ENCODE measurements at places on chromosomes 5 and 9.

DNA sequence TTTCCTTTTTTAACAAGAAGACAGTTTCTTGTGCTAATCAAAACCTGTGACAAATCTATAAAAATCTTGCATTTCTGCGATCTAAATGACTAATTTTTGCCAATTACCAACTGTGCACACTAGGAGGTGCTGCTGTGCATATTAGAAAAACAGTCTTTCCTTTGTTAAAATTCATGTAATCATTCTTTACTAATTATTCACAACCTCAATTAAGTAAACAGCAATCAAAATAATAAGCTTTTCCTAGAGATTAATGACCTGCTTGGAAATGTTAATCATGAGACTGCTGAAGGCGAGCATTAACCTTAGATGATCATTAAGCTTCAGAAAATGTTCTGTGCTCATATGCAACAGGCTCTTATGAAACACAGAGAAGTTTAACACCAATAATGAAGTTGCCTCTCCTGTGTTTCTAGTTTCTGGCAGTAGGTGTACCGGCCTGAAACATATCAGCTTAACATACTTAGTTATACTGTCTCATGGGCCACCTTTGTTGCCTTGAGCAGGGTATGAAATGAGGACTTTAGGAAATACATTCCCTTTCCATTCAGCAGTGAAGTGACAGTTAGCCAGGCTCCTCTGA lies 17.7 kb downstream of the RFESD start:
- DNase-seq = peak; percentile 83

DNA sequence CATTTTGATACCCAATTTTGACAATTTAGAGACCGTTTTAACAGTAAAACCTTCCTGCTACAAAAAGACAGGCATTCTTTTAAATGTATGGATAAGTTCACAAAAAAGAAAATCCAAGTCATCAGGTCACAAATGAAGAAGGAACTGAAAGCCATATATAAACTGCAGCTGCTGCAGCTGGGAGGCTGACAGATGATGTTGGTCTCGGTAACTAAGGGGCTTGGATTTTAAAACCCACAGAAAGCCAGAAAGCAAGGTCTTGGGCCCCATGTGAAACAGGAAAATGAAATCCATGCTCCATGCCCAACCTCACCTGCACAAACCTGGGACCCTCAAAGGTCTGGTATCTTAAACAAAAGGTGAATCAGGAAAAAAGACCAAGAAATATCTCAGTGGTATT lies 15.7 kb upstream of the C5orf34 start:
- no peak for DNase-seq

DNA sequence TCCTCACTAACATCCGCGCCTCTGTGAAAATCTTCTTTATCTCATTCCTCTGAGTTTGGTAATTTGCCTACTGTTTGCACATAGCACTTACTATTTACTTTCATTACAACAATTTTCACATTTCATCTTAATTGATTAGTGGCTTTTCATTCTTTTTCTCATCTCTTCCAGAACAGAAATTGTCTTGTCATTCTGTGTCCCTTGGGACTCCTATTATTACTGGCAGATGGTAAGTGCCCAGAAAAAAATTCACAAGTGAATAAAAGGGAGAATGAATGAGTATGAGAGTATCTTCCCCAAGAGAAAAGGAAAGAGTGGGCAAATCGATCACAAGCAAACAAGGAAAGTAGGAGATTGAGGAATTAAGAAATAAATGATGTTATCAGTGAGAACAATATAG lies 876.1 kb downstream of the TLE4 start:
- no peak for DNase-seq

GRCh38 chr5:78653681-78654366 lies 5.3 kb upstream of the LHFPL2 start:
- no peak for DNase-seq

GRCh38 chr9:78479441-78479840 lies 182.5 kb downstream of the PSAT1 start:
- peak; percentile 60 for DNase-seq

GRCh38 chr9:68852941-68853340 lies 147.9 kb downstream of the PIP5K1B start:
- DNase-seq = no peak

- DNase-seq = no peak
Measured at GRCh38 chr5:107517185-107518033, 153.3 kb downstream of the EFNA5 start.

DNA sequence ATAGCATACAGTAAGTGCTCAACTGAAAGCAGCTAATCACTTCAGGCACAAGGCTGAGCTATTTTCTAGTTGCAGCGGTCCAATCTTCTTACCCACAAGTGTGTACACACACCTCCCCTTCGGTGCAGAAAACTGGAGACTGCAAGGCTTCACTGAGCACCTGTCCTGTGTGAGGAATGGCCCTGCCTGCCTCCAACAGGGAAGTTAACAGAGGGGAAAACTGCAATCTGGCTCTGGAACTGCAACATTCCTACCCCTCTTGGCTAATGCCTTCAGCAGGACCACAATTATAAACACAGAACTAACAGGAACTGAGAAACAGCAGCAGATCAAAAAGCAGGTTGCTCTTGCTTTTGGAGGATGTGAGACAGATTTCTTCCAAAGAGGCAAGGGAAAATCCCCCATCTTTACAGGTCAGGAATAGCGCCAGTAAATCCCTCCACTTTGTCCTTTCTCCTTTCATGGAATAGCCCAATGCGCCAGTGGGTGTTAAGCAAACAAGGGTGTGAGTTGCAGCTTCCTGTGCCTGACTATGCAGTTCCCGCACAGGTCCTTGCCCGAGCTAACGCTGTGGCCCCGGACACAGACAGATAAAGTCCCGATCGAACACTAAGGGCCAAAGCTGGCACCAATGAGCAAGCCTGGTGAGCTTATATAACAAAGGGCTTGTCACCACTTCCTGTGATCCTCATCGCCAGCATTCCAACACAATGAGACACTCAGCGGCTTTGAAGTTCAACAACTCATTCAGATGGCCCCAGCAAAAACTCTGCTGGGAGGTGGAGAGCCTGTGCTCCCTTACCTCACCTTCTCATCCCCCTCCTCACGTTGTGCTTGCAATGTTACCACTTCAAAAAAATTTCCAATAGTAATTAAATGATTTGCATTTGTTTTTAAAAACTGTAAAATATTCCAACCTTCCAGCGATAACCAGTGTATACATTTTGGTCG lies 21.5 kb downstream of the SHB start:
- peak; percentile 89 for DNase-seq

DNA sequence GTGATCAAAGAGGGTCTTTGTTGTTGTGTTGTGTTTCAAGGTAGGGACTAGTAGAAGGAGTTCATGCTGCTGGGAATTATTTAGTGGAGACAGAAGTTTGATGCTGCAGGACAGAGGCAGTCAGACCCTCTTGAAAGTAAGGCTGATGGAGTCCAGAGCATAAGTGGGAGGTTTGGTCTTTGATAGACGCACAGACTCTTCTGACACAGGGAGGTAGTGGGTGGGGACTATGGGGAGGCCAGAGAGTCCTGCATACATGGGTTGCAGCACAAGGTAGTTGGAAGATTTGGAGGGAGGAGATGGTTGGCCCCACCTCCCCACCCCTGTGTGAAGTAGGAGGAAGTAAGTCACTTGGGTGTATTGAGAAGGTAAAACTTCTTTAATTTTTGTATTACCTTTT lies 2.4 kb upstream of the CCDC112 start:
- no peak for DNase-seq

DNA sequence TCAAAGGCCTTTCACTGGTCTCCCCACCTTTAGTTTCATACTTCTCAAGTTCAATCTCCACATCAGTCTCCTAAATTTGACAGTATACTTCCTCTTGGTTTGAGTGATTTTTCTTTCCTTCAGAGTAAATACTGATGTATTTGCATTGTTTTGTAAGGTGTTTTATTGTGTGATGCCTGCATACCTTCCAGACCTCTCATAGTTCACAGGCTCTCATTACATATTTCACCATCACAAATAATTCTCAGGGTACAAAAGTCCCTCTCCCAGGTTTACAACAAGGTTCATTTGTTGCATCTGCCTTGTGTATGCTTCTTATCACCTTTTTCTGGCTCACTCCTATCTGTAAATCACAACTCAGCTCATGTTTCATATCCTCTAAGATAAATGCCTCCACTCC lies 22.2 kb upstream of the TUSC1 start:
- DNase-seq = no peak

- no peak for DNase-seq
Measured at GRCh38 chr9:6598249-6598725, 47.2 kb downstream of the GLDC start.

DNA sequence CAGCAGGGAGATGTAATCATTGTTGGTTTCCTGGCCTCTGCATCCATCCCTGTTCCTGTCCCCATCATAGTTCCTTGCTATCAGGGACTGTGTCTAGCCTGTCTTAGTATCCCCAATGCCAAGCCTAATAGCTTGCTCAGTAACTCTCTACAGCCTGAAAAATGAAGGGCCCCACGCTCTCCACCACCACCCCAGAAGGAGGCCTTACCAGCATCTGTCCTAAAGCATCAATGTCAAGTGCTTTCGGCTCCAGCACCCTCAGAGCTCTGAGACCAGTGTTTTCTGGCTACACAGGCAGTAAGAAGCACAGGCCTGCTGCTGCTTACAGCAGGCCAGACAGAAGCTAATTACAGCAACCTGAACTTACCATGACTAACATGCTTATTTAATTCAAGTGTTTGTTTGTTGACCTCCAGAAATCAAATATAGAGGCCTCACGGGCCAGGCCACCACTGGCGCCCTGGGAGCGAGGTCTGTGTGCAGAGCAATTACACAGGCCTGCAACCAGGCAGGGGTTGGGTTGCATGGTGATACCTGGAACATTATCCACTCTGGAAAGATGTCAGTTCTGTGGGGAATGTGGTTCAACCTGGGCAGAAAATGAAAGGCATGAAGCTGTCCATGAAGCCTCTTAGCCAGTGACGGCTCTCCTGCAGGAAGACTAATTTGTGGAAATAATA lies 124.3 kb downstream of the SLC1A3 start:
- no peak for DNase-seq

GRCh38 chr5:76990899-76991459 lies 38.1 kb downstream of the CRHBP start:
- peak; percentile 39 for DNase-seq

DNA sequence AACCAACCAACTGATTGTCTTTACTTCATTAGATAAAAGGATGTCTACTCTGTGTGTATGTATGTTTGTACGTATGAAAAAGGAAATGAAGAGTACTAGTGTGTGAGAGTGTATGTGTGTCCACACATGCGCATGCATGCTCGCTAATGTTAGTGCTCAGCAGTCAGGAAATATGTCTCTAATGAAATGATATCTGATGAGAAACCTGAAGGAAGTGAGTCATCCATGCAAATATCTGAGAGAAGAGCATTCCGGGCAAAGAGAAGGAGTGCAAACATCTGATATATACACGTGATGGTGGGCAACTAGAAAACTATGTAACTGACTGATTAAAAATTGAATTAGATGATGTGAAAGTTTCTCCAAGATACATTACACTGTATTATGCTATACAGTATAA lies 29.6 kb upstream of the UGCG start:
- DNase-seq = peak; percentile 50

- no peak for DNase-seq
Measured at GRCh38 chr5:59485107-59485506, 408.4 kb downstream of the PDE4D start.

DNA sequence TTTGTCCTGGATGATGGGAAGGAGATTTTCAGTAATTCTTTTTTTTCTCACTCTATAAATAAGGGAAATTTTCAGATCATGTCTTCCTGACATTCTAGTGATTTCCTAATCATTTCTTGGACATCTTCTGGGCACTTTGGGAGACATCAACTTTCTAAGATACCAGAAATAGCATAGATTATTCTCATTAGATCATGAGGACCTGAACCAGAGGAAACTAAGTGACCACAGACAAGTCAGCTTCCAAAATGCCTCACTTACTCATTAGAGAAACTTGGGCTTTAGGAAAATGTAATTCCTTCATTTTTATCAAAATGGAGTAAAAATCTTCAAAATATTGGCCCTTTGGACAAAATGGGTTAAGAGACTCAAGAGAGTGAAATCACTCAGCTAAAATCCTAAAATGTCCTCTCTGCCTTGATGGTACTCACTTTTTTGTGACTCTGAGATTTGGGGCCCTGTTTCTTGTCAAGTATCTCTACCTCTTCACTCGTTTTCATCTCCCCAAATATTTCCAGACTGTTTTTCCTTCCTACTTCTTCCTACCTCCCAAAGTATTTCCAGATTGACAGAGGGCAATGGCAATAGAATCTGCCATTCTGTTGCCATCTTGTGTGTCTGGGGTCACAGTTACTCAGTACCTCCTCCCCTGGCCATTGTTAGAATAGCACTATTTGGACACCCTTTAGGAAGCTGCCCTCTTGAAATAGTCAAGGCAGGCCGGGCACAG lies 194.5 kb downstream of the NR3C1 start:
- DNase-seq = no peak

- no peak for DNase-seq
Measured at GRCh38 chr5:173767574-173768266, 120.4 kb upstream of the CPEB4 start.

DNA sequence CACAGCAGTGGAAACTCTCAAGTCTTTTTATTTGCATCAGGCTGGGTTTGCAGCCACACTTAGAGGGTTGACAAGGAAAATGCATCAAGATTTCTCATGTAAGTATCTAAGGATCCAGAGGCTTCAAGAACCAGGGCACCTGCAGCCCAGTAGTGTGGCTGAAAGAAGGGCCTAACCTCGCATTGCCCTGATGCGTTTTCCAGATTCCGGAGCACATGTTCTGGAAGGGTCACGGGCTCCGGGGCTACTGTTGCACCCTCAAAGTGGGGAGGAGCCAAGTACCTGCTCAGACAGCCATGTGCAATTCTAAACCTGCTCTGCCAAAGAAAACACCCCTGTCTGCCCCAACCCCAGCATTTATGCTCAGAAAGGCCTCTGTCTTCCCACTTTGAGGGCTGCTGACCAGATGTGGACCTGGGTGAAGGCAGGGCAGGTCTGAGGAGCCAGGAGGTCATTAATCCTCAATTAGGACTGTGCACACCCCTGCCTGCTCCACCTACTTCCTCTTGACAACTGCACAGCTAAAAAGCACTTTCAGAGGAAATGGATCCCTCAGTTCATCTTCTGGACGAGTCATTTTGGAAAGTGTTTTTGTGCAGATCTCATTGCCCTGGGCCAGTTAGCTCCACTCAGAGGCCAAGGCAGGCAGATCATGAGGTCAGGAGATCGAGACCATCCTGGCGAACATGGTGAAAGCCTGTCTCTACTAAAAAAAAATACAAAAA lies 110.7 kb downstream of the SAXO1 start:
- no peak for DNase-seq

- no peak for DNase-seq
Measured at GRCh38 chr5:37808945-37809344, 30.9 kb downstream of the GDNF start.

DNA sequence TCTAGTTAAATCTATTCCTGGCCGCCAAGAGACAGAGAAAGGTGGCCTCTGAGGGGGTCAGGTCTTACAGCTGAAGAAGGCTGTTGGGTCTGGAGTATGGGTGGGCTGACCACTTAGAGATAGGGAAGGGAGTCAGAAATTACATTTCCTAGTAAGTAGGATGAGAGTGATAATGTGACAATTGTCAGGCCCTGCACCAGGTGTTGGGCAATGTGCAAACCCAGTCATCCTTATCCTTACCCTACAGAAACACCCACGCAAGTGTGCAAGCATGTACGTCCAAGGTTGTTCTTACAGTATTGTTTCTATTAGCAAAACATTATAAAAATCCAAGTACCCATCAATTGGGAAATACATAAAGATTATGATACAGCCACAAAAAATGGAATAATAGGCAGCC lies 9.5 kb downstream of the SPAAR start:
- DNase-seq = peak; percentile 36
